ENCODE measurements at places on chromosomes 4 and X.

DNA sequence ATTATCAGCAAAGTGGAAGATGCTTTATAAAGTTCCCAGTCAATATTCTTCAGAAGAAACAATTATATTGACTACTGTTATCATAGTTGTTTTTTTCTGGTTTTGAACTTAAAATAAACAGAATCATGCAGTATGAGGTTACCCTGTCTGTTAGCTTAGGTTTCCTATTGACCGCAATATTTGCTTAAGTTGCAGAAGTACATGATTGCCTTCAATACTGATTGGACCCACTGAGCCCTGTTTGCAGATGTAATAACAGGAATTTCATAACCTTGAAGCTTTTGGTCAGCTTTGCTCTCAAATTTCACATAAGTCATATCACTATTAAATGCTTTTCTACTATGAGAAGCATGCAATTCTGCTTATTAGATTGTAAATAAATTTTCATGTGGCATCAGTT lies 229.1 kb upstream of the FSTL5 start:
- DNase-seq = no peak
- no peak overlapping the region for H3K27ac ChIP-seq
- no peaks in the 10 kb centered on the region for H3K4me1 ChIP-seq
- no peak overlapping the region for H3K4me3 ChIP-seq

DNA sequence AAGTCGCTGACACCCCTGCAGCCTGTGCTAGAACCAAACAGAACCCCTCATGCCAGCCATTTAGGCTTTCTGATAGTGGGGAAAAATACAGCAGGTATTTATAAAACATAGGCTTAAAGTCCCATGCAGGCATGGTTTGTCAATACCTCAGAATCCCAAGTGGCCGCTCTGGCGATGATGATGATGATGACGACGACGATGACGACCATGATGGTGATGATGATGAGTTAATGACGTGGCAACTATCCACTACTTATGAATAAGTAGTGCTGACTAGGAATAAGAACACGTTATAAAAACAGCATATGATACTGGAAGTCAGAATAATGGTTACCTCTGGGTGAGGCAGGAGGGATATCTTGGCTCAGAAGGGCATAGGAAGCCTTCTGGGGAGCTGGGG lies 18.0 kb downstream of the CCDC149 start:
- H3K27ac ChIP-seq = no peak overlapping the region
- no peak for DNase-seq
- H3K27me3 ChIP-seq = no peaks in the 10 kb centered on the region

- H3K27ac ChIP-seq = no peak overlapping the region
- no peaks in the 10 kb centered on the region for H3K27me3 ChIP-seq
- H3K36me3 ChIP-seq = no peaks in the 10 kb centered on the region
- no peak for DNase-seq
Observed at GRCh38 chr4:165398570-165398969, 19.8 kb downstream of the CPE start.

DNA sequence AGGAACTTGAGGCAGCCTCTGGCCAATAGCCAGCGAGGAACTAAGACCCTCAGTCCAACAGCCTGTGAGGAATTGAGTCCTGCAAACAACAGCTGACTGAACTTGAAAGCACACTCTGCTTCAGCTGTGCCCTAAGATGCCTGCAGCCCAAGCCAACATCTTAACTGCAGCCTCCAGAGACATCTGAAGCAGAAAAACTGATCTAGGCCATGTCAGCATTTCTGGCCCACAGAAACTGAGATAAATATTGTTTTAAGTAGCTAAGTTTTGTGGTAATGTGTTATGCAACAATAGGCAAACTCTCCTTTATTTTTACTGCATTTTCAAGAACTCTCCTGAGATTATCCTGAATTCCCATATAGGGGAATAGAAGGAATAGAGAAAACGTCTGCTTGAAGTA lies 24.4 kb upstream of the PIGA start:
- H3K27me3 ChIP-seq = no peaks in the 10 kb centered on the region
- no peaks in the 10 kb centered on the region for H3K4me1 ChIP-seq
- DNase-seq = no peak
- no peaks in the 10 kb centered on the region for H3K36me3 ChIP-seq
- H3K4me3 ChIP-seq = no peak overlapping the region

DNA sequence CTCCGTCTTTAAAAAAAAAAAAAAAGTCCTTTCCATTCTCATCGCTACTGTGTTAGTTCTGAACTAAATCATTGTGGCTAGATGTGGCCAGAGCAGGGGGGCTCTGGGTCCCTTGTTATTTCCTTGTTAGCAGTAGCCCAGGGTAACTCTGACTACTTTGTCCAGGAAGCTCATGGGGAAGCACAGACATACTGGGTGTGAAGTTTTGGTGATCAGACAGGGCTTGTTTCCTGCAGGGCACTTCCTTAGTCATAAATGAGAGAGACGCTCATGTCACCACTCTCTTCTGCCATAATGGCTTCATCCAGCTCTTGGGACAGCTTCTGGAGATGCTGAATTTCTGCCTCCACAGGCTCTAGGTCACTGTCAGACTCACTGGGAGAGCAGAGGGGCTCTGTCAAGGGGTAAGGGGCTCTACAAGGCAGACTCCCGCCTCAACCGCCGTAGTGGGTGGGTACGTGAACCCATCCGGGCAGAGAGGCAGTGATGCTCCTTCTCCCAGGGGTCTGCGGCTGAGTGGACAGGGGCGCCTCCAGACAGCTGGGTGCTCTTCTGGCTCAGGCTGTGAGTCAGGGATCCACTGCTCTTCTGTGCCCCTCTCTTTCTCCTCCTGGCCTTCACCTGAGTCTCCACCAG lies 12.9 kb downstream of the STIM2 start:
- H3K27me3 ChIP-seq = no peaks in the 10 kb centered on the region
- no peaks in the 10 kb centered on the region for H3K4me1 ChIP-seq
- no peak overlapping the region for H3K27ac ChIP-seq
- no peaks in the 10 kb centered on the region for H3K36me3 ChIP-seq
- H3K4me3 ChIP-seq = no peak overlapping the region

- no peak overlapping the region for H3K27ac ChIP-seq
- H3K36me3 ChIP-seq = no peaks in the 10 kb centered on the region
Observed at GRCh38 chr4:48129307-48130014, 4.6 kb downstream of the TXK start.

GRCh38 chrX:64182208-64182607 lies 23.3 kb downstream of the AMER1 start:
- H3K36me3 ChIP-seq = no peaks in the 10 kb centered on the region
- H3K27ac ChIP-seq = no peak overlapping the region
- no peak for DNase-seq
- no peaks in the 10 kb centered on the region for H3K4me1 ChIP-seq
- H3K27me3 ChIP-seq = no peaks in the 10 kb centered on the region

- no peaks in the 10 kb centered on the region for H3K27me3 ChIP-seq
- DNase-seq = no peak
Observed at GRCh38 chrX:135194684-135195083, 23.5 kb upstream of the CT55 start.

- no peak for DNase-seq
- peaks cover 3% of the 10 kb centered on the region for H3K4me1 ChIP-seq
- H3K27ac ChIP-seq = no peak overlapping the region
- no peak overlapping the region for H3K4me3 ChIP-seq
Observed at GRCh38 chr4:98522062-98522461, 136.3 kb downstream of the TSPAN5 start.

GRCh38 chr4:46389301-46389775 lies 590 bp downstream of the GABRA2 start:
- no peak for DNase-seq
- H3K4me1 ChIP-seq = peaks cover 8% of the 10 kb centered on the region
- no peaks in the 10 kb centered on the region for H3K36me3 ChIP-seq
- peak overlapping the region; percentile 71 for H3K4me3 ChIP-seq

GRCh38 chr4:142909908-142910307 lies 63.8 kb upstream of the INPP4B start:
- H3K27me3 ChIP-seq = no peaks in the 10 kb centered on the region
- DNase-seq = no peak
- H3K36me3 ChIP-seq = no peaks in the 10 kb centered on the region
- H3K4me3 ChIP-seq = no peak overlapping the region

DNA sequence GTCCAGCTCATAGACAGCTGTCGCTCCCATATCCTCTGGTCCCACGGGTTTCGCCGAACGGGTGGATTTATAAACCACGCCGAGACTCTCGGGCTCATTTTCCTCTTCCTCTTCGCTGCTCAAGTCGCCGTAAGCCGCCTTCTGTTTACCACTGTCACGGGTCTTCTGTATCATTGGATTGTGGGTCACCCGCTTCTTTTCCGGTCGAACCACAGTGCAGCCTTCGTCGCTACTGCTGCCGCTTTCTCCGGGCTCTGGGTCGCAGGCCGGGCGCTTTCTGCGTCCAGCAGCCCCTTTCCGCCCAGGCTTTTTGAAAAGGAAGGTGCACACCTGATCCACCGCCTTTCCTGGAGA lies 311 bp downstream of the RNF113A start:
- no peaks in the 10 kb centered on the region for H3K27me3 ChIP-seq
- H3K4me1 ChIP-seq = peaks cover 2% of the 10 kb centered on the region
- no peak for DNase-seq
- peak overlapping the region; percentile 80 for H3K4me3 ChIP-seq
- H3K27ac ChIP-seq = peak overlapping the region; percentile 88
- peaks cover 4% of the 10 kb centered on the region for H3K36me3 ChIP-seq

- no peak overlapping the region for H3K27ac ChIP-seq
- H3K4me1 ChIP-seq = no peaks in the 10 kb centered on the region
- H3K27me3 ChIP-seq = no peaks in the 10 kb centered on the region
Observed at GRCh38 chr4:162229670-162230069, 65.9 kb upstream of the FSTL5 start.

DNA sequence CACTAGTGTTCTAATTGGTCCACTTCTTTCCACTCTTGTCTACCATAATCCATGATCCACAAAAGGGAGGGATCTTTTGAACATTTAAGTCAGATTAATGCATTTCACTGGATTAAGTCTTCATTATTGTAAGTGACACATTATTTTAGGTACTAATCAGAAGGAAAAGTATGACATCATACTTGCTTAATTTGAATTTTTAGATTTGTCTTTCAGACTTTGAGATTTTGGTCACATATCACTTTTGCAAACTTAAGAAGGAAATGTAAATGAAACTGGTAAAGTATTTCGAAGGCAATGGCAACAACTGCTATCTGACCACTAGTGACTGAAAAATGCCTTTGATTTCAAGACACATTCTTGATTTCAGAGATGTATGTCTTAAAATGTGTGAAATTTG lies 5.2 kb downstream of the MMRN1 start:
- no peak overlapping the region for H3K27ac ChIP-seq
- H3K36me3 ChIP-seq = no peaks in the 10 kb centered on the region
- H3K4me3 ChIP-seq = no peak overlapping the region
- no peaks in the 10 kb centered on the region for H3K27me3 ChIP-seq

DNA sequence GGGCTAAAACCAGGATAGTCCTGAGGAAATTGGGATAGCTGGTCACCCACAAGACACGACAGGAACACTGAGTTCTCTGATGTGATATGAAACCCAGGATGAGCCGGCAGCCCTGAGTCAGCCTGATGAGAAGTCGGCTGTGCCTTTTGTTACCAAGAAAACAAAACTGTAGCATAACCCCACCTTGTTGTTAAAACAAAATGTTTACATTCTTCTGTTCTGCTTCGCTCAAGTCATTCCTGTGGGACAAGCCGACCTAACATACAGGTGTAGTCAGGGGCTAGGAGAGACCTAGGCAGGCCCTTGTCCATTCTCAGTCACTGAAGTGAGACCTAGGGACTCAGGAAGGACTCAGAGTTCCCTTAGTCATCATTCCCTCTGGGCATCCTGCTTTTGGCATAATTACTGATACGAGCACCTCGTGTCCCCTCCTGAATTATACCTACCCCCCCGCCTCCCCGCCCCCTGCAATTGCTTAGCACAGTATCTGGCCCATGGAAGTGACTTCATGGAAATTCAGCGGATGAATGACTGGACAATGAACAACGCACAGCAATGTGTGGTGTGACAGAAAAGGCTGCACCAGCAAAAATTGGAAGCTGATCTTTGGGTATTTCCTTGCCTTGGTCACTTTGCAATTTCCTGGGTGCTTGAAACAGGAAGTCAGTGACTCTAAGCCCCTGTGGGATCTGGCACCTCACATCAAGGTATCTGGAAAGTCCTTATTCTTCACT lies 31.9 kb upstream of the TLR2 start:
- H3K27ac ChIP-seq = no peak overlapping the region
- H3K4me1 ChIP-seq = no peaks in the 10 kb centered on the region
- DNase-seq = peak; percentile 17
- H3K27me3 ChIP-seq = peaks cover 1% of the 10 kb centered on the region
- H3K4me3 ChIP-seq = no peak overlapping the region

DNA sequence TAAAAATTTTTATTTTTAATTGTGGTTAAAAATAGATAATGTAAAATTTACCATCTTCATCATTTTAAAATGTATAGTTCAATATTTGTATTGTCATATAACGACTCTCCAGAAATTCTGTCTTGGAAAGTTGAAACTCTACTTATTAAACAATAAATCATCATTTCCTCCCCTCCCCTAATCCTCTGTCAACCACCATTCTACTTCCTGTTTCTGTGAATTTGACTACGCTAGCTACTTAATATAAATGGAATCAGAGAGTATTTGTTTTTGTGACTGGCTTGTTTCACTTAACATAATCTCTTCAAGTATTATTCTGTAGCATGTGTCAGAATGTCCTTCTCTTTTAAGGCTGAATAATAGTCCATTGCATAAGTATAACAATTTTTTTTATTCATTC lies 729.0 kb upstream of the AADAT start:
- no peak overlapping the region for H3K27ac ChIP-seq
- no peak for DNase-seq
- H3K4me3 ChIP-seq = no peak overlapping the region
- H3K36me3 ChIP-seq = no peaks in the 10 kb centered on the region
- no peaks in the 10 kb centered on the region for H3K27me3 ChIP-seq

GRCh38 chrX:104742355-104742754 lies 176.4 kb downstream of the IL1RAPL2 start:
- H3K27ac ChIP-seq = no peak overlapping the region
- DNase-seq = no peak
- no peaks in the 10 kb centered on the region for H3K27me3 ChIP-seq
- no peaks in the 10 kb centered on the region for H3K36me3 ChIP-seq
- H3K4me3 ChIP-seq = no peak overlapping the region

GRCh38 chrX:101658661-101659491 lies 774 bp downstream of the ARMCX2 start:
- H3K27me3 ChIP-seq = no peaks in the 10 kb centered on the region
- DNase-seq = no peak
- H3K27ac ChIP-seq = no peak overlapping the region
- no peaks in the 10 kb centered on the region for H3K4me1 ChIP-seq
- H3K4me3 ChIP-seq = peak overlapping the region; percentile 83
- peaks cover 11% of the 10 kb centered on the region for H3K36me3 ChIP-seq

DNA sequence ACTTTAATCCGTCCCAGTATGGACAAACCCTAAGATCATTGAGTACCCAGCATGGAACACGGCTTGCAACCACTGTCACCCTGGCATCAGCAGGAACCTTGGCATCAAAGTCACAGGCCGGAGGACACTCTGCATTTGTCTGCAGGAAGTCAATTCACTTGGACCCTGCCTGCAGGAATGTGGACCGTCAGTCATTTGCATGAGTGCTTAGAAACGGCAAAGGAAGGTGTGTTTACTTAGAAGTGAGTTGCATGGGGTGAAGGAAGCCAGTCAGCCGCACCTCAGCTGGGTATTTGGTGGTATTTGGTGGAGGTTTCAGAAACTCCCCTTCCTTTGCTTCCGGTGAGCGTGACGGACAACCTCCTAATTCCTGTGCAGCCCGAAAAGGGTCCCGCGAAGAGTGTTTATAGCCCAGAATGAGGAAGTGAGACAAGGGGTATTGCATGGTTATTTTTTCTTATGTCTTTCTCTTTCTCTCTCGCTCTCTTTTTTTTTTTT lies 15.5 kb downstream of the P2RY8 start:
- DNase-seq = peak; percentile 9
- no peak overlapping the region for H3K27ac ChIP-seq
- no peaks in the 10 kb centered on the region for H3K4me1 ChIP-seq
- H3K36me3 ChIP-seq = no peaks in the 10 kb centered on the region

GRCh38 chr4:133316909-133317308 lies 167.8 kb downstream of the PCDH10 start:
- no peaks in the 10 kb centered on the region for H3K27me3 ChIP-seq
- H3K27ac ChIP-seq = no peak overlapping the region
- H3K4me3 ChIP-seq = no peak overlapping the region
- H3K4me1 ChIP-seq = no peaks in the 10 kb centered on the region
- no peak for DNase-seq

All from trophoblast cell (in vitro differentiated cells and primary cell).